ENCODE measurements at places on chromosomes 7 and 10.

- DNase-seq: no peak
These were observed 53.2 kb upstream of the SYPL1 start for GRCh38 chr7:106165337-106165736.

DNA sequence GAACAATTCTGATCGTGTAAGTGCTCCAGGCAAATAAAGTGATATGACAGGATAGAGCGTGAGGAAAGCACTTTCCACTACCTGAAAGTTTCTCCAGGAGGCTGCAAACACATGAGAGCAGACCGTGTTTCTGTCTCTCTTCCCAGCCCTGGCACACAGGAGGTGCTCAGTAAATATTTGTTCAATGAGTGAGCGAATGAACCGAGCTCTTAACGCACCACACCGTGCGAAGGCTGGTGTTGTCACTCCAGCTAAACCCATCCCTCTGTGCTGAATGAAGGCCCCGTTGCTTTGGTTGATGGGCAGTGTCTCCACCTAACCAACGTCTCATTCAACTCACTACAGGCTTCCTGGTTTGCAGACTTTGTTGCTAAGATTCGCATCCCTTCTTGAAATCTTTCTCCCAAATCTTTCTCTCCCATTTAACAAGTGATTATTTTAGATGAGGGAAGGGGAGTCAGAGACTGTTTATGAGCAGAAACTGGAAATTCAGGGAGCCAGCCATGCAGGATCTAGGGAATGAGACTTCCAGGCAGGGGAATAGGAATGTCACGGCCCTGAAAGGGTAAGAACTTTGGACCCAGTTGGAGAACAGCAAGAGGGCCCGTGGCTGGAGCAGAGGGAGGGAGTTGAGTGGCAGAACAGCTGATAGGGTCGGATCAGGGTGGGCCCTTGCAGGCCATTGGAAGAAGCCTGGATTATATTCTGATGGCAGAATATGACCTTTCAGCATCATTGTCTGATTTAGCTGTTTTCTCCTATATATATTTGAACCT lies 282.6 kb downstream of the CAMK1D start:
- no peak for DNase-seq

DNA sequence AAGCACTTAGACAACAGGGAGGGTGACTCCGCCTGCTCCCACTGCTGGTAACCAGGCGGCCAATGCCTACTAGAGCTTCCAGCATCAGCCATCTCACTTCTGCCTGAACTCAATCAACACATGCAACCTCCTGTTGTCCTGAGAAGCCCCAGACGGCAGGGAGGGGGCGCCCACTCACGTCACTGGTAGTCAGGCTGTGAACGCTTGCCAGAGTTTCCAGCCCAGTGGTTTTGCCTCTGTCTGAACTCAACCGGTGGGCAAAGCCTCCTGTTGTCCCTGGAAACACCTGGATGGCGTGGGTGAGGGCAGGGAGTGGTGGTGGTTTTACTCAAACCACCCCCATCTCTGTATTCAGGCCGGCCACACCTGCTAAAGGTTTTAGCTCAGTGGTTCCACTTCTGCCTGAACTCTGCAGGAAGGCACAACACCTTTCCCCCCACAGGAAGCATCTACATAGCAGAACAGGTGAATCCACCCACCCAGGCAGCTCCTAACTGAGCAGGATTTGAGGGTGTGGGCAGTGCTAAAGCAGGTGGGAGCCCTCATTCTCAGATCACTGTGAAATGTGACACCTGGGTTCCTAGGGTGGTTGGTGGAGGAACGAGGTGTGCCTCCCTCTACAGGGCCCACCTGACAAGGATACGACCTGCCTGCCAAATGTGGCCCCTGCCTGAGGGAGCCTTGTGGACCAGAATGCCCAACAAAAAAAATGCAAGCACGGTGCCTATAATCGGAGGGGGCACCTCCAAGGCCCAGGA lies 563.0 kb upstream of the SEMA3D start:
- DNase-seq: no peak

DNA sequence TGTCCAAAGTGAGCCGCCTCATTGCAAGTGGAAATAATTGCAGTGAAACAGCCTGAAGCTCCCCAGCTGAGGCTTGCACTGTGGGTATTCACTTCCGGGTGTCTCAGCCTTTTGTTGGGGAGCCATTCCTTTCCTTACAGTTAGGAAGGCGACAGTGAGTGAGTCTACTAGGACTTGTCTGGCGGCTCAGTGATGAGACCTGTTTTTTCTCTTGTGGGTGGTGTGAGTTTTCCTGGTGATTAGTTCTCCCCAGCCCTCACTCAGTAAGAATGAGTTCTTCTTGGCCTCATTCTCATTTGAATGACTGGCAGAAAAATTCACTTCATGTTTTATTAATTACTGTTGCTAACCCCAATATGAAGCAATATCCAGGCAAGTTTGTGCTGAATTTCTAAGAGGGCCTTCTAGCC lies 2.6 kb downstream of the PGAM1 start:
- DNase-seq: no peak
